ENCODE measurements at places on chromosomes 11 and 22. TPM values are rescaled to one million over a fixed set of nuclear protein-coding genes. Genes with fewer than 3 reads are reported as not detected.

Gene OR52I2
- total RNA-seq: not detected

Gene ARHGEF12
- 95.3 TPM for total RNA-seq

Gene CTSW
- 3.6 TPM for total RNA-seq

Gene GLYAT
- not detected for total RNA-seq

Gene APOL3
- 49.2 TPM for total RNA-seq

Gene HEPN1
- total RNA-seq: not detected

Gene PTPRCAP
- 5.0 TPM for total RNA-seq

Gene GRIK4
- 0.28 TPM for total RNA-seq

Gene MRGPRX4
- total RNA-seq: not detected

Gene ESAM
- 18.7 TPM for total RNA-seq

Gene MMP7
- 7.2 TPM for total RNA-seq

Gene VWA5A
- total RNA-seq: 10.9 TPM

Gene CNGA4
- total RNA-seq: 0.90 TPM

Gene FLRT1
- 7.3 TPM for total RNA-seq

Gene RASL10A
- total RNA-seq: not detected

Gene RGL4
- not detected for total RNA-seq

Gene SPON1
- 139 TPM for total RNA-seq

Gene VPS37C
- total RNA-seq: 24.3 TPM

Gene BARX2
- not detected for total RNA-seq

Gene TMEM126B
- 72.8 TPM for total RNA-seq

Gene ADORA2A
- total RNA-seq: 8.9 TPM

Gene MYOD1
- not detected for total RNA-seq

Gene TPBGL
- total RNA-seq: not detected

Gene KLHL35
- total RNA-seq: not detected

Gene JHY
- 4.9 TPM for total RNA-seq

Gene CRYBB2
- not detected for total RNA-seq

All from uterus (tissue), 4 donors.